ENCODE measurements at places on chromosomes 5 and 9.

- DNase-seq, result no peak
These were observed 146.6 kb downstream of the ADAMTS12 start for GRCh38 chr5:33745101-33745770.

DNA sequence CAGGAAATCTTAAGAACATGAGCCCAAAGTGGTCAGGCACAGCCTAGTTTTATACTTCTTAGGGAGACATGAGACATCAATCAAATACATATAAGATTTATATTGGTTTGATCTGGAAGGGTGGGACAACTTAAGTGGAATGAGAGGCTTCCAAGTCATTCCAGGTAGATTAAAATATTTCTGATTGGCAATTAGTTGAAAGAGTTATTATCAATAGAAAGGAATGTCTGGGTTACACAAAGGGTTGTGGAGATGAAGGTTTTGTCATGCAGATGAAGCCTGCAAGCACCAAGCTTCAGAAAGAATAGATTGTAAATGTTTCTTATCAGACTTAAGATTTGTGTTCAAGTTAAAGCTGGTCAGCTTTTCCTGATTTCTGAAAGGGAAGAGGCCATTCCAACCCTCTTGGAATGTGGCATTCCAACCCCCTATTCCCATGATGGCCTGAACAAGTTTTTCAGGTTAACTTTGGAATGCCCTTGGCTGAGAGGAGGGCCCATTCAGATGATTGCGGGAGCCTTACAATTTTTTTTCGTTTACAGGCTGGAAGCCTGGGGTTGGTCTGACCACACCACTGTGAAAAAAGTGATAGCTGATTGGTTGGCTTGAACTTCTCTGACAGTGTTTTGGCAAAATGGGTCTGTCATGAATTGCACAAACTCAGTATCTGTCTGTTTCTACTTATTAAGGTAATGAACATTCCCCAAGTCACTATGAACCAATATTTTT is 245.6 kb upstream of the RAI14 start:
- no peak for DNase-seq

DNA sequence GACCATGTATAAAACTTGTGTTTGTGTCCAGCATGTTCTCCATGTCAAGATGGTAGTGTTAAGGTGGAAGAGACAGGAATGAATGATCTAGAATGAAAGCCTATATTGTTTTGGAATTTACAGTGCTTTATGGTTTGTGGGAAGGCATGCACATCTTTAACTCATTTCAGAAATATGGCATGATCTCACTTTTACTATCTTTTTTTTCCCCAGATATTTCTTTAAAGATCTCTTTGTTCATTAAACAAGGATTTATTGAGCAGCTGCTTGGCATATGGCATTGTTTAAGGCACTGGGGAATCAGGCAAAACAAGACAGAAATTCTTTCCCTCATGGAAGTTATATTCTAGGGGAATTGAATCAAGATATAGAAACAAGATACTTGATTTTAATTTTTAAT is 51.7 kb downstream of the SLC12A2 start:
- DNase-seq, result no peak

- DNase-seq, result no peak
These were observed 1416.0 kb downstream of the EFNA5 start for GRCh38 chr5:106254784-106255183.

GRCh38 chr5:130234816-130235215 is 330.6 kb downstream of the CHSY3 start:
- no peak for DNase-seq

DNA sequence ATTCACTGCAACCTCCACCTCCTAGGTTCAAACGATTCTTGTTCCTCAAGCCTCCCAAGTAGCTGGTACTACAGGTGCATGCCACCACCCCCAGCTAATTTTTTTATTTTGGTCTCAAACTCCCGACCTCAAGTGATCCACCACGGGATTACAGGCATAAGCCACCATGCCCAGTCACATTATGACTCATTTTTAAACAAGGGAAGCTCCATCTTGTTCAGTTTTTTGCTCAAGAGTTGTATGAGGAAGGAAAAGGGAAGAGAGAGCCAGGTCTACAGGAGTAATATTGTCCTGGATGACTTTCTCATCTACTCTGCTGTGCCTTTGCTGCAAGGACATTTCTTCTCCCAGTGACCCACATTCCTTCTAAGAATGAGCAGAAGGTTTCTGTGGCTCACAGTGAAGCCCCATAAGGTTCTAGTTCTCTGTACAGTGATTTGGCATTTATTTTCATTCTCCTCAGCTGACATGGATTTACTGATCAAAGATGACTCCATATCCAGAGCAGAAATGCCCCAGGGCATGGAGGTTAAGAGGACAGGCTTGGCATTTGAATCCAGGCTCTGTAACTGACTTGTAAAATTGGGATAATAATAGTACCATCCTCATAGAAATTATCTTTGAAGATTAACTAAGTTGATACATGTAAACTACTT is 153.5 kb downstream of the CDH6 start:
- no peak for DNase-seq

GRCh38 chr5:96023518-96023917 is 61.9 kb upstream of the ELL2 start:
- DNase-seq, result no peak

- no peak for DNase-seq
These were observed 440.8 kb upstream of the PIK3R1 start for GRCh38 chr5:67774786-67775185.

DNA sequence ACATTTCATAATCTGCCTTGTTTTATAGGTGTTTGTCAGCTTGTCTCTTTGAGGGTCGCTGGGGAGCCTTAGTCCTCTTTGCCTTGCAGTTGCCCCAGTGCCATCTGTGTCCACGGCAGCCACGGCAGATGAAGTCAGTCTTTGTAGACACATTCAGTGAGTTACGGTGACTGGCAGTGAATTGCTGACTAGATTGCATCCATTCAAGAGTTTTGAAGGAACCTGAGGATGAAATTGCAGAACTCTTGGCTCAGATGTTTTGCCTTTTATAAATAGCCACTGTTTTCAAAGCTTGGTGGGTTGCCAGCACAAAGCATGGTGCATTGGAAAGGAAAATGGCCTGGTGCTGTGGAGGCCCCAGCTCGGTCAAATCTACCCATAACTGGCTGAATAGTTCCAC is 125.6 kb downstream of the TRIO start:
- no peak for DNase-seq

- peak; percentile 79 for DNase-seq
These were observed 99.5 kb downstream of the DAB2IP start for GRCh38 chr9:121750715-121751623.

GRCh38 chr5:172791726-172792445 is 20.9 kb upstream of the DUSP1 start:
- no peak for DNase-seq

- no peak for DNase-seq
These were observed 26.9 kb downstream of the KLHL3 start for GRCh38 chr5:137708796-137709559.

- no peak for DNase-seq
These were observed 190.5 kb upstream of the PPP1R26 start for GRCh38 chr9:135289081-135289491.

GRCh38 chr5:8695902-8696845 is 827.2 kb downstream of the MTRR start:
- no peak for DNase-seq

DNA sequence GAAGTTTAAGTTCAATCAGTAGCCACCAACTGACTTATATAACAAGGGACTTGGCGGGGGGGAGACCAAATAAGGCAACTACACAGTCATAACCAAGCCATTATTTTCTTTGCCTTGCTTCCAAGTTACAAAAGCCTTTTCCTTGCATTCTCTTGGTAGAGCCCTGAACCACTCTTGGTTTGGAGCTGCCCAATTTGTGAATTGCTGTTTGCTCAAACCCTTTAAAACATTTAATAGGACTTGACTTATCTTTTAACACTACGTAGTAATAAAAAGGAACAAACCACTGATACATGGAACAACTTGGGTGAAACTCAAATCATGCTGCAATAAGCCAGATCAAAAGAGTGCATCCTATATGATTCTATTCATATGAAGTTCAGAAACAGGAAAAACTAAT is 31.7 kb upstream of the MSH3 start:
- no peak for DNase-seq

- no peak for DNase-seq
These were observed 23.7 kb upstream of the NR3C1 start for GRCh38 chr5:143427122-143427735.

GRCh38 chr5:54695198-54695966 is 177.8 kb downstream of the SNX18 start:
- DNase-seq, result no peak

DNA sequence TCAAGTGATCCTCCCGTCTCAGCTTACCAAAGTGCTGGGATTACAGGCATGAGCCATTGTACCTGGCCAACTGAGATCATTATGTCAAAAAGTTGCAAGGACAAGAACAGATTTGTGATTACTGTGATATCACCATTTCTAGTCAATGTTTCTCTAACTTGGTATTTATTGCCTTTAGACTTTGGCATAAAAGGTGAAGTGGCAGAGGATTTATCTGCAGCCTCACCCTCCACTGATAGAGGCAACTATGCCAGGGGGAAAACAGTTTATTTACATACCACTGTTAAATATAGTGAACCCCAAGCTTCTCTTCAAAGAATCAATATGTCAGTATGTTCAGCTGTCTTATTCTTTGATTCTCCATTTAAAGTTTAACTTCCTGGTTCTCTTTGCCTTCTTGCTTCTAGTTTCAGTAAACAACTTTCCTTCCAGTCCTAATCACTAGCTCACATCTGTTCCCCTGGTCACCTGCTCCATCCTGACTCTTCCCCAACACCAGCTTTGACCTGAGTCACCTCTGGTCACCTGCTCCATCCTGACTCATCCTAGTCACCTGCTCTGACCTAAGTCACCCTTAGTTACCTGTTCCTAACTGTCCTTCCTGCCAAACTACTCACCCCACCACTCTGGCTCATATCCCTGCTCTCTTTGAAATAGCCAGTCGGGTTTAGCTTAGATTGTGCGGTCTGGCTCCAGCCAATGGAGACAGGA is 29.9 kb downstream of the SEMA6A start:
- DNase-seq, result no peak

GRCh38 chr9:82127465-82127864 is 138.9 kb downstream of the SPATA31D1 start:
- no peak for DNase-seq

- no peak for DNase-seq
These were observed 182.8 kb downstream of the CFAP90 start for GRCh38 chr5:7668161-7668560.

GRCh38 chr5:72618708-72619107 is 111.5 kb upstream of the ZNF366 start:
- DNase-seq, result no peak

DNA sequence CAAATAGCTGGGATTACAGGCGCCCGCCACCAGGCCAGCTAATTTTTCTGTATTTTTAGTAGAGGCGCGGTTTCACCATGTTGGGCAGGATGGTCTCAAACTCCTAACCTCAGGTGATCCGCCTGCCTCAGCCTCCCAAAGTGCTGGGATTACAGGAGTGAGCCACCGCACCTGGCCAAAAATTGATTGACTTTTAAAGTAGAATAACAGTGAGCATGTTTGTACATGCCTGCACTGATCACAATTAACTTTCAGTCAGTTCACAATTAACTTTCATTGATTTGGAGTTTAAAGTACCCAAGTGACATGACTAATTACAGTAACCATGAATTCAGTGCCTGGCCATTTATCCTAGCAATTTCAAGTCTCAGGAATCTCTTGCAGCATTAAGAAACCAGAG is 61.3 kb downstream of the ANKH start:
- no peak for DNase-seq

- DNase-seq, result no peak
These were observed 4.3 kb downstream of the RXRA start for GRCh38 chr9:134330590-134330989.

DNA sequence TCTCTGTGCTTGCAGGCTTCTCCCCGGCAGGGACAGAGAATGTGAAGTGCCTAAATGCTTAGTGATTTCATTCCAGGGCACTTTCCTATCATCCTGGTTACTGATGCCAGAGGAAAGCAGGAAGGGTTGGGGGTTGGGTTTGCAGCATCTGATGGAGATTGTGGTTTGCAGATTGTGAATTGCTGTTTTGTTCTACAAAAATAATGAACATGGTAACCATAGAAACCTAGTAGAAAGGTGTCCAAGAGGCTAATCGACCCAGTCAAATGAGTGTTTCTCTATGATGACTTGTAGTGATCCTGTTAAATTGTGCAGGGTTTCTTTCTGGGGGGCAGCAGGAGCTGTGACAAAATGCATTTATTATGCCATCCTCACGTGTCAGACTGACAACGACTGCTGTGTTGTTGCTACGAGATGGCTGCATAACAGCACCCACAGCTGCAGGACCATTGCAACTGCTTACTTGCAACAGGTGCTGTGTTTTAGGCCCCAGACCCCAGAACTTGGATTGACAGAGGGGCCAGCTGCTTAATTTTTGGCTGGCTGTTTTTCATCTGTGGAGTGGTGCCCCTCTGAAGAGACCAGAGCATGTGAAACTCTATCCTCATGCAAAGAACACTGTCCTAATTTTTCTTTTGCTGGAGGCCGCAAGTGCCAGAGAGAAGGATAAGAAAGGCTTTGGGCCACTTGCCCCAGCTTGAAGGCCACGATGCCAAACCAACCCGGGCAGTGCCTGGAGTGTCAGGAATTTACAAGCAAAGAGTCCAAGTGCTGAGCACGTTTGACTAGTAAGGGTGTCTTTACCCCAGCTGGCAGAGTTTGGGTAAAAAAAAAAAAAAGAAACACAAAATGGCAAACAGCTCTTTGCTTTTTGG is 397.8 kb downstream of the GADD45G start:
- no peak for DNase-seq
